LNCaP clone FGC (cell line): ENCODE measurements at places on chromosomes 11 and 22.
A peak's percentile ranks its signal among the peaks of the same experiment; 100 is the strongest.

- peak; percentile 32 for DNase-seq
These were observed 199.9 kb downstream of the DSCAML1 start for GRCh38 chr11:117597071-117597470.

DNA sequence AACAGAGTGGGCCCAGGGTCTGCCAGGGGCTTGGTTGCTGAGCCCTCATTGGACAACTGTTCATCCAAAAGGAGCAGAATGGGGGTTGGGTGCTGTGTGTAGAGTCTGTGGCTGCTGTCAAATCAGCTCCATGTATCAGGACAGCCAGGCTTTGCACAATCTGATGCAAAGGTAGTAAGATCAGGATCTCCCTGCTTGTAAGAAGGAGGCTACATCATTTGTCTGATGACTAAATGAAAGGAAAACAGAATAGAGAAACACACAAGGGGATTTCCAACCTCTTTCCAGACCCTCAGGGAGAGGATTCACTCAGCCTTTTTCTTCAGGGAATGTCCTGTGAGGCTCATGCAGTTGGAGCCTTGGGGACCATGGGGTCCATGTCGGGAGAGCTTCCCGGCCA, 7.2 kb downstream of the MICAL2 start:
- no peak for DNase-seq

DNA sequence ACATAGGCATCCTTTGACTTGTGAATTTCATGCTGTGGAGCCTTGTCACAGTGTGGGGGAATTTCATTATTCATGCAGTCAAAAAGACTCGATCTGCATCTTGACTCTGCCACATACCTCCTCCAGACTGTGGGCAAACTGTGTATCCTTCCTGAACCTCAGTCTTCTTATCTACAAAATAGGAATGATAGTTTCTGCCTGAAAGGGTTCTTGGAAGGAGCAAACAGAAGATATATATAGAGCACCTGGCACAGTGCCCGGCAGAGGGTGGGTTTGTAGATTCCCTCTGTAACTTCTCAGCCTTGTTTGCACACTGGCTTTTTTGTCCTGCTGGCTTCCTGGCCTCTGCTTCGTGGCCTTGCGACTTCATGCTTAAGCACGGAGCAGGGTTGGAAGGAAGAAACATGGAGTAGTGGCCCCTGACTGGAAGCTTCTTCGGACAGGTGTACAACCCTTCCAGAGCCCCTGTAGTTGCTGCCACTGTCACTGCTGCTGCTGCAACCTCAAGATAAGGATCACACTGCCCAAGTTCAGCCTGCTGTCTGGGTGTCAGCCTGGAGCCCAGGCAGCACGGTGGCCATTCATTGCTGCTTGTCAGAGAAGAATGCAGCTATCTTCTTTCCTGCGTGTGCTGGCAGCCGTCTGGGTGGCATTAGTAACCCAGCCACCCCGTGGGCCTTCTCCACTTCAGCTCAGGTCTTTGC, 106.4 kb downstream of the MICAL2 start:
- DNase-seq: no peak

DNA sequence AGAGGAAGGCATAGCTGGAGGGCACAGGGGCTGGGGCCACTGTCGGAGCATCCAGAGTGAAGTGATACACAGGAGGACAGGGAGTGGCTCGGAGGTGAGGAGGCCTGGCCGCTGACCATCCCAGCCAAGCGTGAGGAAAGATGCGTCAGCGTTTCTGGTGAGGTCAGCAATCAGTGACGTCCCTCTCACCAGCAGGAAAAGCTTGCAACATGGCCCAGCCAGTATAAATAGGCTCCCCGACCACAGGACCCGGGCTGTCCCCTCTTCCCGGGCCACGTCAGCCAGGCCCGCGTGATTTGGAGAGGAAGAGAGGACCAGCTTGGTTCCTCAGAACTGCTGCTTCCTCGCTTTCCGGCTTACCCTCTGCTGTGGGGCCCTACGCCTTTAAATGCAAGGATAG, 4.2 kb upstream of the OSM start:
- no peak for DNase-seq

GRCh38 chr22:39689421-39689820, 118.9 kb downstream of the CACNA1I start:
- no peak for DNase-seq

GRCh38 chr22:37803639-37804351, 3.9 kb upstream of the GCAT start:
- no peak for DNase-seq

GRCh38 chr11:65793625-65794400, 7.0 kb downstream of the OVOL1 start:
- DNase-seq: no peak

GRCh38 chr11:8282631-8283030, 19.0 kb upstream of the LMO1 start:
- DNase-seq: no peak

DNA sequence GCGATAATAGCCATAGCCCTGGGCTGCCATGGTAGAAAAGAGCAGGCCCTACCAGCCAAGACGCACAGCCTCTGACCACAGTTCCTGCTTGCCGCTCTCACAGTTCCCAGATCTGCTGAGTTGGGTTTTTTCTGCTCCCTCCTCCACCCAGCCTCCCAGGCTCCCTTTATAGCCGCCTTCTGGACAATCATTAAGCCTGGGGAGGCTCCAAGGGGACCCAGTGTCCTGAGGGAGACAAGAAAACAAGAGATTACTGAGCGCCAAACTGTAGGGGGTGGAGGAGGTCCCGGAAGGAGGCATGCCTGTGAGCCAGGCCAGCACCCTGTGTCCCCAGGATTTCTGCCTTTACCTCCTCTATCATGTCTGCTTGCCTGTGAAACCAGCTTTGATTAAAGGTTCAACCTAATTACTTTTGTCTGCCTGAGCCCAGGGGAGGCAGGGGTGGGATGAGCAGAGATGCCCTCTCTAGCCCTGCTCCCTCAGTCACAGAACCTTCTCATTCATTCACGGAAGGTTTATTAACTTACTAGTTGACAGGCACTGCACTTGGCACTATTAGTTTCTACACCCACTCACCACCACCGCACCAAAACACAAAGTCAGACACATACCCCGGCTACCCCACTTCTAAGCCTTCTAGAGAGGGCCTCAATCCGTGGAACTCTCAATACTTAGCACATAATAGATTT, 1.2 kb downstream of the SLC37A4 start:
- DNase-seq: no peak

- DNase-seq: no peak
These were observed 13.7 kb downstream of the ELFN2 start for GRCh38 chr22:37413546-37413945.

- DNase-seq: peak; percentile 62
These were observed 104.5 kb upstream of the RAG2 start for GRCh38 chr11:36702330-36703054.

DNA sequence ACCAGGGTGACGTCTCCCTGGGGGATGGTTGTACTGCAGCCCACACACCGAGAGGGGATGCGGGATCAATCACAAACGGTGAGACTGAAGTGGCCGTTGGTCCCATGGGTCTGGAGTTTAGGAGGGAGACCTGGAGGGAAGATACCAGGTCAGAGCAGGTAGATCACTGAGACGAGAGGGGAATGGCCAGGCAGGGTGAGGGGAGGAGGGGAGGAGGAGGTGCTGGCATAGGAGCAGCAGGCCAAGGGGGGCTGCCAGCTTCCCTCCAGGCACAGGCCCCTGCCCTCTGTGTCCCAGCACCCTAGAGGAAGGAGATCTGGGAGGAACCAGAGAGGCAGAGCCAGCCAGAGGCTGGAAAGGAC, 7.0 kb downstream of the MAPK8IP2 start:
- DNase-seq: no peak

- no peak for DNase-seq
These were observed 1020.1 kb downstream of the TBC1D22A start for GRCh38 chr22:47782328-47783075.

GRCh38 chr11:75872887-75873416, 57.9 kb downstream of the UVRAG start:
- DNase-seq: no peak

- DNase-seq: no peak
These were observed 1206.3 kb upstream of the CNTN5 start for GRCh38 chr11:97814325-97814959.

DNA sequence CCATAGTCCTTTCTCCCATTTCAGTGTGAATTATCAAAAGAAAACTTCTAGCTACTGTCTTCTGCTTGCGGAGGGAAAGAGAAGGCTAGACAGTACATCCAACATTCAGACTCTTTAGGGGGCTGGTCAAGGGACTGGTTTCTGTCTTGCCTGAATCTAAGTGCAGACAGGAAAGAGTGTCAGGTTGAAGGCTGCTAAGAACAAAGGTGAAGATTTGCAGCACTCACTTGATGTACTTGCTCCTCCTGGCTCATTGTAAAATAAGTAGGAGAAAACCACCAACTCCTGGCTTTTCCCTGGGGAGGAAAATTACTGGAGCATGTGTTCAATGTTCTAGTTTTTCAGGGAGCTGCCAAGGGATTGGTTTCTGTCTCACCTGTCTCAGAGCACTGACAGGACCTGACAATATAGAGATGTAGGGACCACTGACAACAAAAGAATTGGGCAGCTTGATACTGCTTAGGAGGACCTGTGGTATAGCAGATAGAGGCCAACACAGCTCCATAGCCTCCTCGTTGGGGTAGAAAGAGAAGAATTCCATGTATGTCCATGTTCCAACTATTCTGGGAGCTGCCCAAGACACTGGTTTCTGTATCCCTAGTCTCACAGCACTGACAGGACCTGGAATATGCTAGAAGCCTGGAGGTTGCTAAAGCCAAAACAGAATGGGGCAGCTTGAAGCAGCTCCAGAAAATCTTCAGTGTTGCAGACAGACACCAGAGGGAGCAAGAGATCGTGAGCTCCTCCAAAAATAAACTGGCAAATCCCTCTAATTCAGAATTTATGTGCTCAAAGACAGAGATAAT, 39.7 kb upstream of the MMP12 start:
- DNase-seq: peak; percentile 7

- DNase-seq: no peak
These were observed 21.6 kb upstream of the TESMIN start for GRCh38 chr11:68772936-68773335.

DNA sequence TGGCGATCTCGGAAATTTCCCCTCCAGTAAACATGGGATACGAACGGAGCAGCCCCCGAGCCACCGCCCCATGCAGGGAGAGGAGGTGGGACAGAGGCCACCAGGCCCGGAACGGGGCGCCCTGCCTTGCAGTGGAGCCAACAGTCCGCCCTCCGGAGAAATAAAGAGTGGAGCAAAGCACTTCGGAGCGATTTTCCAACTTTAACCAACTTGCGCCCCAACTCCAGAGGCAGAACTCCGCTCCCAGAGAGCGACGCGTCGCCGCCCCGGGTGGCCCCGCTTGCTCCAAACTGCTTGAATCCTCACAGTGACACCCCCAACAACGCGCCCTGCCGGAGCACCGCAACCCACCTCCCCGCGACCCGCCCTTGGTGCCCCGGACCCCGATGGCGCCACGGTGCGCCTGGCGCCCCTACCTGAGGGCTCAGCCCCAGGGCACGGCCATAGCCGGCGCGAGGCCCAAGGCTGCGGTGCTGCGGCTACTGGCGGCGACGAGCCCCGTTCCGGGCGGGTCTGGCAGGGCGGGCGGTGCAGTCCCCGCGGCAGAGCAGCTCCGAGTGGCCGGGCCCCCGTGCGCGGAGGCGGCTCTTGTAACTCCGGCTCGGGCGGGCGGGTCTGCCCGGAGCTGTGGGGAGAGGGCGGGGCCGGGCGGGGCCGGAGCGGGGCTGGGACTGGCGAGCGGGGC, at the start of gene AHNAK:
Gene AHNAK (minus strand): TSS at position 563 of the 685 bp plus-strand sequence. CDS start 10,708 bp downstream, outside the sequence.
- no peak for DNase-seq

- no peak for DNase-seq
These were observed 8.9 kb downstream of the PATL1 start for GRCh38 chr11:59659981-59660380.

GRCh38 chr22:20520093-20520511, 12.7 kb downstream of the MED15 start:
- no peak for DNase-seq

GRCh38 chr11:117839380-117839881, 14.9 kb upstream of the FXYD2 start:
- DNase-seq: no peak

- DNase-seq: no peak
These were observed 68.1 kb downstream of the MCHR1 start for GRCh38 chr22:40747361-40747760.

- no peak for DNase-seq
These were observed 1024.5 kb downstream of the LRRC4C start for GRCh38 chr11:40434926-40435325.

DNA sequence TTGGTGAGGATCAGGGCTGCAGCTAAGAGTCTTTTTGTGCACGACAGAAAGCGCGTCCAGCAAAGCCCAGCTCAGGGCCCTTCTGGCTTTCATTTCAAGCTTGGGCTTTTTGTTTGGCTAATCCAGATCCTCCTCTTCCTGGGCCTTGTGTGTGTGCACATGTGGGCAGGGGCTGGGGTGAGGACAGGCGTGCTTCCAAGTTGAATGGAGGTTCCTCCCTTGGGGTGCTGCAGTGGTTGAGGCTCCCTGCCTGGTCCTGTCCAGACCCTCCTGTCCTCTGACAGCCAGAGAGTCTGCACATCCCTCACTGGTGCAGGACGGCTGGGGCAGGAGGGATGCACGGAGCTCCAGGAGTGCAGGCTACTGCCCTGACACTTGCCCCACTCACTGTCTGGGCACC, 62.0 kb upstream of the NECTIN1 start:
- no peak for DNase-seq

DNA sequence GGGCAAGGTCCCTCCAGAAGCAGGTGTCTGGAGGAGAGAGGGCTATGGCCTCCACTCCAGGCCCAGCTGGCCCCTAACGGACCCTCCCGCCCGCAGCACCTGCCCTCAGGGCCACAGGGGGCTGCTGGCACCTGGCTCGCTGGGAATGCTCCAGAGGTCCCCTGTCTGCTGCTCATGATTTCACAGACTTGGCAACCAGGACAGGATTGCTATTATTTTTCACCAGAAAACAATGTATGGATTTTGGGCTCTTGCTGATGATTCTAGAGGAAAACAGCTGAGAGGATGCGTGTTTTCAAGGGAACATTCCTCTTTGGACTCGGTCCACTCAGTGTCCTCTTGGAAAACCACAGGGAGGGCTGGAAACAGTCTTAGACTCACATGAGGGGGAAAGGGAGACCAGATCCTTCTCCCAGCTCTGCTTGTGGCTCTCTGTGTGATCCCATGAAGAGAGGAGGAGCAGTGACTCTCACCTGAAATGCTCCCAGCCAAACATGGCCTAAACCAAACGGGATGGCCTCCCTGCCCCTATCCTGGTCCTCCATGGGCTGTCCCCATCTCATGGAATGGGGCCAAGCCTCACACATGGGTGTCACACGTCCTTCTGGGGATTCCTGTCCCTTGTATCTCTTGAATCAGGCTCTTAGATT, 15.8 kb downstream of the MYEOV start:
- no peak for DNase-seq

- DNase-seq: no peak
These were observed 46.3 kb downstream of the BIRC2 start for GRCh38 chr11:102393272-102393730.

- DNase-seq: no peak
These were observed 55.6 kb upstream of the LYVE1 start for GRCh38 chr11:10623797-10624761.
